Hematopoietic multipotent progenitor cell (in vitro differentiated cells): ENCODE measurements at places on chromosomes 16 and 17.

DNA sequence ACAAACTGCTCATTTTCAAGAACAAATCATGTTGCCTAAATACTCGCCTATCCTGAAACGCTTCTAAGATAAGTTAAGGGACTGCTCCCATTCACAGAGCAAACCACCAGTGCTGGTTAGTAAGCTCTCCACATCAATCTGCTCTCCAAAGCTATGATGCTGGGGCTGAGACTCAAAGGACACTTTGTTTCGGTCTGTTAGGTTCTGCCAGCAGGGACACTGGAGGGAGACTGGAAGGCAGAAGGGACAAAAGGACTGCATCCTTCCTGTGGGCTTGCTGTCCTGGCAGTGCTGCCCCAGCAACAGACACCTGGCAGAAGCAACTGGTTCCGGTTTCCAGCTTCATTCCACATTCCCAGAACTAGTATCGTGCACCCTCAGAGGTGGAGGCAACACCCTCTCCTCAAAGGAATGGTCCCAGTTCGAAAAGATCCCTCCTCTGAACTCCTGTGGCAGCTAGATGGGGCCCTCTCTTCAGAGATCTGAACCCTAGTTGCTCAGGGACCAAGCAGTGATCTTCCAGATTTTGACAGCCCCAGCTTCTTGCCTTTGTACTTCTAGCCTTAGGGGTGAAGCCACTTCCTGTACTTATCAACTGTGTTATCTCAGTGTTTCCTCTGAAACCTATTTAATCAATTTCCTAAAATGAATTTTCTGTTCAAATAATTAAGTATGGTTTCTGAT, 73.4 kb upstream of the GSG1L start:
- peak; percentile 30 for DNase-seq

GRCh38 chr17:2703181-2703580, 8.4 kb downstream of the CLUH start:
- no peak for DNase-seq

- peak; percentile 74 for DNase-seq
Measured at GRCh38 chr16:68275611-68276191, 11.4 kb downstream of the SLC7A6 start.

GRCh38 chr17:82490512-82491195, 28.9 kb upstream of the FOXK2 start:
- DNase-seq, result no peak

DNA sequence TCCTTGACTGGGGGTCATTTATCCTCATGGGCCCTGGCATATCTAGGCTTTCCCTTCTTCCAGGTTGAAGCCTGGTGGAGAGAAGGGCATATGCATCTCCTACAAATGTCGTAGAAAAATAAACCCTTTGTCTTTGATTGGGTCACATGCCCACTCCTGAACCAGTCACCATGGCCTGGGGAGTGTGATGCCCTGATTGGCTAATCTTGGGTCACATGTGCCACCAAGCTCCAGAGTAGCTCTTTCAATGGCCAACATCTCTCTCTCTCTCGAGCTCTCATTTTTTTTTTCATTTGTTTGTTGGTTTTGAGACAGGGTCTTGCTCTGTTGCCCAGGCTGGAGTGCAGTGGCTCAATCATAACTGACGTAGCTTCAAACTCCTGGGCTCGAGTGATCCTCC, 5.6 kb upstream of the XPO6 start:
- no peak for DNase-seq

DNA sequence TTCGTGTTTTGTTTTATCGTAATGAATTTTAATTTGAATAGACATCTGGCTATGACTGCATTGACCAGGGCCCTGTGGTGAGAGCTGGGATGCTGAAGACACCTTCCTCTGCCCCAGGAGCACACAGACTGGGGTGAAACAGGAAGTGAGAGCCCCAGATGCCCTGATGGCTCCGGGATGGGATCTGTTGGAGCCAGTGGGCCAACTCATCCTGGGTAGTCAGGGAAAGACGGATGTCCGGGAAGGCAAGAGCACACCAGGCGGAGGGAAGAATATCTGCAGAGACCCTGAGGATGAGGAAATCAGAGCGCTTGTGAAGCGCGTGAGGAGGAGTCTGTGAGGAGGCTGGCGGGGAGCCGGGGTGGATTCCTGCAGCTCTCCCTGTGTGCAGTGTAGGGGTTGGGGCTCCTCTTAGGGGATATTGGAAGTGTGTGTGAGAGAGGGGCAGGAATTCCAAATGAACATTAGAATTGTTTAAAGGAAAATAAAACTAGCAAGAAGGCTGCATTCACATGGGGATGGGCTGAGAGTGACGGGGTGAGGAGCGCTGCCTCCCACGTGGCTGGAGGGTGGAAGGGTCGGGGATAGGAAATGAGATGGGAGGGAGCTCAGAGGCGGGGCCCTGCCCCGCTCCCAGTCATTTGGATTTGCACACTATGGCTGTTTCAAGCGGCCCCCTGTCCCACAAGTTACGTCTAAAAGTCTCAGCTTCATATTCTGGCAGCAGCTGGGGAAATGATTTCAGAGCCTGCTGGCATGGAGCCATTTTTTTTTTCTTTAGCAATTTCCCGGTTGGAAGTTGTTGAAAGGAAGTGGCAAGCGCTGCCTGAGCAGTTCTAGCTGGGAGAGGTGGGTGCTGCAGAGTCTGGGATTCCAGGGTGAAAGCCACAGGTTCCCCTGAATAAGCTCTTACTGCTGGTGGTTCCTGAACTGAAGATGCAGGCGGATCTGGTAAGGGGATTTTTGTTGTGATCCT, 71.2 kb upstream of the LGALS9 start:
- peak; percentile 28 for DNase-seq

- DNase-seq, result no peak
Measured at GRCh38 chr17:7241090-7241733, 1.0 kb downstream of the GABARAP start.

DNA sequence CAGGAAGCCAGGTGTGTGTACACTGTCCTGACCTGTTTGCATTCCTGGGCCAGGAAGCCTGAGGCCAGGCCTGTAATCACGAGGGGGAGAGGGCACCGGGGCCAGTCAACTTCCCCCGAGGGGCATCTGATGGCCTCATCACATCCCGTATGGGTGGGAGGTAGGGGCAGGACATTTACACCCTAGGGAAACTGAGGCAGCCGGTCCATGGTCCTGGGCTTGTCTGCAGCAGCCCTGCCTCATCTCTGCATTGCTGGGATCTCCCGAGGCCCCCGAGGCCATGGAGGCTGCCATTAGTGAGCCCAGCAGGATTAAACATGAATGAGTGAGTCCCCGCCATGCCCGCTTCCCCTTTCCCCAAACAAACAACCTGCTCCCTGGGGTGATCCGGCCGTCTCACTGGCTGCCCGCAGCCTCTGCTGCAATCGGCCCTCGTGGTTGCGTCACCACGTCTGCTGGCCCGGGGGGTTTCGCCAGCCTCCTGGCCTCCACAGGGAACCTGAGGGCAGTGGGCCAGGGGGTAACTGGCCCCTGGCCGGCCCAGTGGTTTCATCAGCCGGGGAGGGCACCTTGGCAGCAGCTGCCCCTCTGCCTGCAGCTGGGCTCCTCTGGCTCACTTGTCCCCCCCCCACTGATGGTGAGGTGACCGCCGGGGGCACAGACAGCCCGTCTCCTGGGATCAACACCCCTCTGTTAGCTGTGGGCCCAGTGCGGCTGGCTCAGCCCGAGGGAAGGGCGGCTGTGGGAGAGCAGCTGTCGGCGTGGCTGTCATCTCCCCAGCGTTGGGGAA, 88.3 kb upstream of the GSE1 start:
- DNase-seq, result peak; percentile 37

GRCh38 chr17:1347589-1348323, 52.3 kb downstream of the YWHAE start:
- no peak for DNase-seq

GRCh38 chr16:29650771-29651170, 12.3 kb upstream of the SPN start:
- DNase-seq, result no peak

- DNase-seq, result no peak
Measured at GRCh38 chr17:75832652-75833400, 11.4 kb downstream of the UNC13D start.

- no peak for DNase-seq
Measured at GRCh38 chr17:39608142-39608981, 642 bp upstream of the NEUROD2 start.

DNA sequence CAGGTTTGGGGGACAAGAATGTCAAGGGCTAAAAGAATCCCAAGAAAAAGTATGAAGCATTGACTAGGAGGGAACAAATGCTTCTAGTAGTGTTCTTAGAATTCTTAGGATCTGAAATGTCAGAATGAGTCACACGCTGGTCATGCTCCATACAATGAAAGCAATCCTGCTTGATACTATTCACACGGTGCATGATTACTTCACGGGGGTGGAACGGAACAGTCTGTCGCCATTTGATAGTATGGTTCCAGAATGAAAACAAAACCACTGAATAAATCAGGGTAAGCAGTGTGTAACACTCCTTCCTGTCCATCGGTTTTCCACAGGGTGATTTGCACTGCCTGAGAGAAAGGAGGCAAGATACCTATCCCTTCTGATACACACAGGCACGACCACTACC, 22.9 kb upstream of the YWHAE start:
- no peak for DNase-seq

DNA sequence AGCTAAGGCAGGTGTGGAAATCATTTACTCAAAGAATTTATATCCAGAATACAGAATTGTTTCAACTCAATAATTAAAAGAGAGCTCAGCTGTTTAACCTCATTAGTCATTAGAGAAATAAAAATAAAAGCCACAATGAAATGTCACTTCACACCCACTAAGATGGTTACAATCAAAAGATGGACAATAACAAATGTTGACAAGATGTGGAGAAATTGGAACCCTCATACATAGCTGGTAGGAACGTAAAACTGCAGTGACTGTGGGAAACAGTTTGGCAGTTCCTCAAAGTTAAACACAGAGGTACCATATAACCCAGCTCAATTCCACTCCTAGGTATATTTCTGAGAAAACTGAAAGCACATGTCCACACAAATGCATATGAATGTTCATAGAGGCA, 49.8 kb downstream of the NDEL1 start:
- no peak for DNase-seq
